ENCODE measurements at places on chromosomes 1 and 21.
A peak's percentile ranks its signal among the peaks of the same experiment; 100 is the strongest.

DNA sequence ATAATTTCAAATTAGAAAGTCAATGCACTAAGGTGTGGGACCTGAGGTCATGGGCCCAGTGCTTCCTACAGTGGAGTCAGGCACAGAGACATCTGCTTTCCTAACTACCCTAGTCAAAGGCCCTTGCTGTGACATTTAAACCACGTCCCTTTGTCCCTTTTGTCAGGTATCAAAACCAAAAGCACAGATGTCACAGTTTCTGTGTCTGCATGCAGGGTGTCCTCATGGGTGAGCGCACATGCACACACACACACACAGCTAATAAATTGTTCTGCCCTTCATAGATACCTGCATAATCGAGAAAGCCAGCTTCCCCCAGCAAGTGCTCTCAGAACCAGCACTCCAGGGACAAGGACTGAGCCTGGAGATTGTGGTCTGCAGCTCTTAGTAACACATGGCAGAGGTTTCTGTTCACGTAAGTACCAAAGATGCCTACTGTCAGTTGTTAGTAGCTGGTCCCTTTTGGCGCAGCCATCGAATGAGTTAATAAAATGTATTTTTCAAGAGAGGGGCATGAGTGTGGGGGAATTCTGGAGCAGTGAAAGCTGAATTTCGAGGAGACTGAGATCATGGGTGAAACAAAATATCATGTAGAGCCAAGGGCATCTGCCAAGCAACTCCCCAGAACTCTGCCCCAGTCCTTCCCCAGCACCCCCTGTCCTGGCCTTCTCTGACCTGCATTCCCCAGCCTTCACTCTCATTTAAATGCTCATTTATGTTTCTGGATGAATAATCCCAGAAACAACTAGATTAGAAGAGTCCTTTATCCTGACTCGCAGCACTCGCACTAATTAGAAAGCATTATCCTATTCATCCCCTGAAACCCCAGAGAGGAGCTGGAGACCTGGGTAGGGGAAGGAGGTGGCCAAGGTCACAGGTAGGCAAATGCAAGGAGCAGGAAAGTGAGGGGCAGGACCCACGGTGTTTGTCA lies 25.5 kb downstream of the TNR start:
- DNase-seq: no peak

- DNase-seq: no peak
Measured at GRCh38 chr1:156483397-156483796, 17.2 kb downstream of the MEF2D start.

- DNase-seq: no peak
Measured at GRCh38 chr1:58447042-58447441, 99.5 kb downstream of the OMA1 start.

DNA sequence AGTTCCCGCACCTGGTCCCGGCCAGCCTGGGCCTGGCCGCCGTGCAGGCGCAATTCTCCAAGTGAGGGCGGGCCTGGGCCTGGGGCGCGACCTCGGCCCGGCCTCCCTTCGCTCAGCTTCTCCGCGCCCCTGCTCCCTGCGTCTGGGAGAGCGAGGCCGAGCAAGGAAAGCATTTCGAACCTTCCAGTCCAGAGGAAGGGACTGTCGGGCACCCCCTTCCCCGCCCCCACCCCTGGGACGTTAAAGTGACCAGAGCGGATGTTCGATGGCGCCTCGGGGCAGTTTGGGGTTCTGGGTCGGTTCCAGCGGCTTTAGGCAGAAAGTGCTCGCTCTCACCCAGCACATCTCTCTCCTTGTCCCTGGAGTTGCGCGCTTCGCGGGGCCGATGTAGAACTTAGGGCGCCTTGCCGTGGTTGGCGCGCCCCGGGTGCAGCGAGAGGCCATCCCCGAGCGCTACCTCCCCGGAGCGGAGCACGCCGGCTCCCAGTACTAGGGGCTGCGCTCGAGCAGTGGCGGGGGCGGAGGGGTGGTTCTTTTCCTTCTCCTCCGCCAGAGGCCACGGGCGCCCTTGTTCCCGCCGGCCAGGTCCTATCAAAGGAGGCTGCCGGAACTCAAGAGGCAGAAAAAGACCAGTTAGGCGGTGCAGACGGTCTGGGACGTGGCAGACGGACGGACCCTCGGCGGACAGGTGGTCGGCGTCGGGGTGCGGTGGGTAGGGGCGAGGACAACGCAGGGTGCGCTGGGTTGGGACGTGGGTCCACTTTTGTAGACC lies 1.2 kb downstream of the OLIG1 start:
- peak; percentile 34 for DNase-seq

- DNase-seq: no peak
Measured at GRCh38 chr1:184771190-184771691, 16.6 kb upstream of the EDEM3 start.

DNA sequence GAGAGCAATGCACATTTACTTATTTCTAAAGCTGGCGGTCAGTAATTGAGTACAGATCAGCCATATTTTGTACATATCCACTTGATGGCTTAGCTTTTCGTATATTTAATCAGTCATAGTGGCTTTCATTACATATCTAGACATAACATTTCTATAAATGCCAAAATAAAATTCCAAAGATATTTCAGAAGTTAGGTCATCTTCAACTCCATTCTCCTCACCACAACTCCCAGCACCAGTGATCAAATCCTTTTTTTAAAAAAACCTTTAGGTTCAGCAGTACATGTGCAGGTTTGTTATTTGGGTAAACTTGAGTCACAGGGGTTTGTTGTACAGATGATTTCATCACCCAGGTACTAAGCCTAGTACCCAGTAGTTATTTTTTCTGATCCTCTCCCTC lies 53.9 kb upstream of the GNG4 start:
- DNase-seq: no peak

DNA sequence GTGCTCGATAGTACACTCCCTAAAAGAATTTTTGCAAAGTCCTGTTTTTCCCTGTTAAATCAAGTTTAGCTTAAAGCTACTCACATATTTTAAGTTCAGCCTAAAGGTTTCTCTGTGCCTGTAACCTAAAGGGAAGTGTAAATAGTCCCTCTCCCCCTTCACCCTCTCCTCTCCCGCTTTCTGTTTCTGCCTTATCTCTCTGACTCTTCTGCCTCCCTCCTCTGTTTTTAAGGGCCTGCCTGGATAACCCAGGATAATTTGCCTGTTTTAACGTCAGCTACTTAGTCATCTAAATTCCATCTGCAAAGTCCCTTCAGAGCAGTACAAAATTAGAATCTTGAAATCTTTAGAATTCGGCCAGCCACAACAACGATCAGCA lies 92.6 kb downstream of the NID1 start:
- no peak for DNase-seq

Measured in GM19239 (cell line).